Heart right ventricle (tissue), 16 donors: ENCODE measurements at places on chromosomes 2 and 18. TPM values are rescaled to one million over a fixed set of nuclear protein-coding genes. Genes with fewer than 3 reads are reported as not detected.

NTSR2 gene
- not detected for total RNA-seq

PLCD4 gene
- total RNA-seq, result 0.42 TPM

DNA sequence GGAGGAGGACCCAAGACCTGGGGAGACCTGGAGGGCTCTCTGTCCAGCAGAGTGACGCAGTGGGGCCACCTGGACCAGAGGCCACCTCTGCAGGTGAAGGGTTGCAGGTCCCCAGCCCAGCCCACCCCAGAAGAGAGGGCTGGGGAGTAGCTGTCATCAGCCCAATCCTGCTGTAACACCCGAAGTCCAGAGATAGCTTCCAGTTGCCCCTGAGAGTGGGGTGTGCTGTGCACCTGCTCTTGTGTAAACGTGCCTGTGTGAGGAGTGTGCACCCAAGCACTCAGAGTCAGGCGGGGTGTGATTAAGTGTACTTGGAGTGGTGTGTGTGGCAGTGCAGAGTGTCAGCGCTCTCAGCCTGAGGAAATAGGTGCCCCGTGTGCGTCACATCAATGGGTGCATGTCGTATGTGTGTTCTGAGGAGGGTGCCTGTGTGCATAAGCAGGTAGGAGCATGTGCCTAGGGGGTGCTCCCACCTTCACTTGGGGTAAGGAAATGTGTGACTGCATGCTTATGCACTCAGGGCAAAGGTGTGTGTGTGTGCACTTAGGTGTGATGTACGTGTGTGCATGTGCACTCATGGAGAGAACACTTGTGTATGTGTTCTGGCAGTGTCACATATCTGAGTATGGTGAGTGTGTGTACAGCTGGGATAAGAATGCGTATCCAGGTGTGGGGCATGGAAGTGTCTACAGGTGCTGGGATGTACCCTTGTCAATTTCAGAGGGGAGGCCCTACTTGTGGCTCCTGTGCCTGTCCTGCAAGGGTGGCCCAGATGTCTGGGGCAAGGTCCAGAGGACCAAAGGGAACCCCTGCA lies 672 bp downstream of the ATP6V1B1 start:
- no peak for DNase-seq

DNA sequence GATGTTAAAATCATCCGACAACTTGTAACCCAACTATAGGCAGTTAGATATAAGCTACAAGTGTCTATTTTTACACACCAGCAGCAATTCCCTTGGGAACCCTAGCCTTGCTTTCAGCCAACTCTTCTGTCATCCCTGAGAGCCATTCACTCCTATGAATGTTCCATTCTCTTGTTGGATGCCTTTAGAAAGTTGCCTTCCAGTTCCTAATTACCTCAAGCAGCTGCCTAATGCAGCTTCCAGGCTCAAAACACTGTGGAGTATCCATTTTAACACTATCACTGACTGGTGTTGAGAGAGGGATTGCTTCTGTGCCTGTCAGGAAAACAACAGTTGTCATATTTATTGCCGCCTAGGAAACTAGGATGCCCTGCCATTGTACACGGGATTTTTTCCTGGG lies 402.0 kb upstream of the ACVR2A start:
- no peak for DNase-seq

DNA sequence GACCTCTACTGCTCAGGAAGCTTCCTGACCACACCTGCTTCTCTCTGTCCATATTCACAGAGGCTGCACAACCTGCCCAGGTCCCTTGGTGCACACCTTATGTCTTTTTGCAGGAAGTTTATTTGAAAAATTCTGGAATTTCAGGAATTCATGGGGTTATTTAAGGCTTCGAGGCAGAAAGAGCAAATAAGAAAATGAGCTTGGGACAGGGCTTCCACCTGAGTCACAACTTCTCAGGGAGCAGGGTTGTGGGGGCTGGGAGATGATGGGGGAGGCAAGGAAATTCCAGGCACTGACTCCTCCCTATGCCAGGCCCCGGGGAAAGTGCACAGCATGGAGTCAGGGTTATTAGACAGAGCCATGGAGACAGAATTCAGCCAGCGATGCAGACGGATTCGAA lies 57.7 kb downstream of the INHBB start:
- no peak for DNase-seq

- no peak for DNase-seq
Measured at GRCh38 chr2:178836807-178837206, 29.6 kb upstream of the TTN start.
